ENCODE measurements at places on chromosomes 4 and X.
A peak's percentile ranks its signal among the peaks of the same experiment; 100 is the strongest.

GRCh38 chr4:56276547-56276946 lies 110.7 kb downstream of the AASDH start:
- peak; percentile 2 for DNase-seq

- DNase-seq, result peak; percentile 80
Measured at GRCh38 chr4:168631241-168632162, 134.7 kb downstream of the PALLD start.

- no peak for DNase-seq
Measured at GRCh38 chrX:33721927-33722326, 410.2 kb downstream of the FAM47A start.

- no peak for DNase-seq
Measured at GRCh38 chr4:179447308-179447707, 2005.1 kb upstream of the AGA start.

DNA sequence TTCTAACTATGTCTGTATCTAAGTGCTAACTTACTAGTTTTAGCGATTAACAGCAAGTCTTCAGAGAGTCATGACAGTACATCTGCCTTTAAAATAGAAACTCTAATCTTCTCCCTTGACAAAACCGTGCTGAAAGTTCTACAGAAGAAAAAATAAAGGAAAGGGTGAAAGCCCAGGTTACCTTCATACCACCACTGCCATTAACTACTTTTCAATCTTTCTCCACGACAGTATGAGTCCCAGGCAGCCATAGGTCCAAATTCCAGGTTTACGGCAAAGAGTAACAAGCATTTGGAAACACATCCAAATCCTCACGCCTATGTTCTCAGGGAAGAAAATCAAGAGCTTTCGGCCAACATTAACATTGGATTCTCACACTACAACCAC lies 12.4 kb upstream of the ZCCHC13 start:
- no peak for DNase-seq

Data from mammary epithelial cell (primary cell).